ENCODE measurements at places on chromosomes 7 and 10.

GRCh38 chr10:79184145-79184625 lies 115.4 kb downstream of the ZMIZ1 start:
- peak; percentile 23 for DNase-seq

- no peak for DNase-seq
Observed at GRCh38 chr10:100014071-100014762, 4.5 kb upstream of the DNMBP start.

DNA sequence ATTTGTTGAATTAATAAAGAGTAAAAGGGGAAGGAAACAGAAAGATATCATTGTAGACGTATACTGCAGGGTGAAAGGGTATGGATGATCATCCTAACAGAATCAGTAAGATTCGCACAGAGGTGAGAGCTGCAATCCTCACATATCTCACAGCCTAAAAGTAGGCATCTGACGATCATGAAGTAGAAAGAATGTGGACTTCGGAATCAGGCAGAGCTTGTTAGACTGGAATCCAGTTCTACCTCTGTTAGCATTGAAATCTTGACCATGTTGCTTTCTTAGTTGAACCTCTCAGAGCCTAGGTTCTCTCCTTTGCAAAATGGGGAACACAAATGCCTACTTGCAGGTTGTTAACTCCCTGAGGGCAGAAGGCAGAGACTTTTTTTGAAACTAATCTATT lies 320.0 kb upstream of the C7orf33 start:
- DNase-seq: no peak

GRCh38 chr7:46292741-46293140 lies 371.7 kb upstream of the IGFBP3 start:
- no peak for DNase-seq

GRCh38 chr7:101087334-101088068 lies 2.2 kb downstream of the TRIM56 start:
- DNase-seq: no peak

DNA sequence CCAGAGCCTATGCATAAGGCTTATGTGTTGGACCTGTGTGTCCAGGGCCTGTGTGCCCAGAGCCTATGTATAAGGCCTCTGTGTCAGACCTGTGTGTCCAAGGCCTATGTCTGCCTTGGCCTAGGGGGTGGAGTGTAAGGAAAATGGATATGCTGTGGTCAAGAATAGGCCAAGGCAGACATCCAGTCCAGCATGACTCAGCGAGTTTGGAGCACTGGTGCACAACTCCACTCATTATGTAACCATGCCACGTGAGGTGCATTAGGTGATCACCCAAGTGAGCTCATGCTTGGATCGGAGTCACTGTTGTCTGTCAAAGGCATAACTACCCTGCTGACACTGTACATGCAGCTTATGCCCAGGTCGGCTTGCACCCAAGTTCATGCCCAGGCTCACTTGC lies 238.9 kb downstream of the CACNA2D1 start:
- DNase-seq: no peak

DNA sequence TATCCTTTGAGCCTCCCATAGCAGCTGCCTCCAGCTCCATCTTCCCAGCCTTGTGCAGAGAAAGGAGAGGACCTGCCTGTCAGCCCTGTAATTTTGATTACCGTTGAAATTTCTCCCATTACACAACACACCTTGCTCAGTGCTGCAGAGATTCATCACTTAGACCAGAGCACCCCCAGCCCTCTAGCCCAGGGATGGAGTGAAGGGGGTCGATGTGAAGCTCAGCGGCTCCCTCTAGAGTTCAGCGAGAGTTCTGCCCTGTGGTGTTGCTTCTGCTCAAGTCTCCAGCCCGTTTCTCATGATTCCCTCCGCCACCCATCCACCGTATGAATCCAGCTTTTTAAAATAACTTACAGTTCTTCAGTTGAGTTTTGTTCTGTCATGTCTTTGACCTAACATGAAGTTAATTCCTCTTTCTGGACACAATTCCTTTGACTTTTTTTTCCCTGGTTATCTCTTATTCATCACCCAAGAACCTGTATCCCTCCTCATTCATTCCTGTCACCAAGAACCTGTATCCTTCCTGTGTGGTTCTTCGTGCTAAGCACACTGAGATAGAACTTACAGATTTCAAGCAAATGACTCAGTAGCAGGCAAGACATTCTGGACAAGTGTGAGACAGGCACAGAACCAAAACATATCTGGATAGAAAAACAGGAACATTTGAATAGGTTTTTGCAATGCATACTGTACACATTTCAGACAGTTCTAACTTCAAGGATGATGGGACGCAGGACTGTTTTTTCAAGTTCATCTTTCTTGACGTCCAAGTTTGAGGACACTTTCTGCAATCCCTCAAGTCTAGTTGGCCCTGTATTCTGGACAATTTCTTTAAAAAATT lies 35.0 kb upstream of the ZNF32 start:
- DNase-seq: no peak
